ENCODE measurements at places on chromosomes 5 and 9.

- DNase-seq: no peak
Observed at GRCh38 chr9:128271112-128271511, 4.7 kb downstream of the GOLGA2 start.

DNA sequence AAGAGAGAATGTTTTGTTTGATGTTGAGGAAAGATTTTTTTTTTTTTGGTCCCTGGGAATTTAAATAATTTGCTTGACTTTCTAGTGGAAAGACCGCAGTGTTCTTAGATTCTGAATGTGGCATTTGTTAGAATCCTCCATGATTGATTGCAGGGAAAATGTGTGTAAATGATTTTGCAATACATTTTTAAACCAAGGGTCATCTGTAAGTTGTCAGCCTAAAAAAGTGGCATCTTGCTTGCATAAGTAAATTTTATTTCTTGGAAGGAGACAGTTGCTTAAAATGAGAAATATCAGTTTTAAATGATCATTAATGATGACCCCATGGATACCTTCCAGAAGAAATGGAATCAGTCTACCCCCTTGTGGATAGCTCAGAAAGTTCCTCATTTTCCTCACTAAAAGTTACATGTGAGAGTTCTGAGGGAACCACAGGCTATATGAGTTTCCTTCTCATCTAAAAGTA, 105.1 kb upstream of the SLC25A48 start:
- DNase-seq: no peak

DNA sequence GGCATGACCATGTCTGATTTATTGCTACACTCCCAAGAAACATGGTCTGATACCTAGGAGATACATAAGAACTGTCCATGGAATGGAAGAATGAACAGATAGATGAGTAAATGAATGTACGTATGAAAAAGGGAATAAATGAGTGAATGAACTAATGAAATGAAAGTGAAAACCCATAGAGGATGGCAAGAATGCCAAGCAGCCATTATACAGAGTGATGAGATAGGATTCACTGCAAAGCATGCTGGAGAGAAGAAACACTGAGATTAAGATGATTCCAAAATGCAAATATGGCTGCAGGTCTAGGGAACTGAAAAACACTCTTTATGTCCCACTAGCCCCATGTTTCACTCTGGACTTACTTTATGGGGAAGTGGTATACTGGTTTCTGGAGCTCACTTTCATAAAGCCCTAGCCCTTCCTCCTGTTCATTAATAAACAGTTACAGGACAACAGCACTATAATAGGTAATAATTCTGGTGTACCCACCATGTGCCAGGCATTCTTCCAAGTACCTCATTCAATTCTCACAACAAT, 170.3 kb upstream of the RAD23B start:
- no peak for DNase-seq

DNA sequence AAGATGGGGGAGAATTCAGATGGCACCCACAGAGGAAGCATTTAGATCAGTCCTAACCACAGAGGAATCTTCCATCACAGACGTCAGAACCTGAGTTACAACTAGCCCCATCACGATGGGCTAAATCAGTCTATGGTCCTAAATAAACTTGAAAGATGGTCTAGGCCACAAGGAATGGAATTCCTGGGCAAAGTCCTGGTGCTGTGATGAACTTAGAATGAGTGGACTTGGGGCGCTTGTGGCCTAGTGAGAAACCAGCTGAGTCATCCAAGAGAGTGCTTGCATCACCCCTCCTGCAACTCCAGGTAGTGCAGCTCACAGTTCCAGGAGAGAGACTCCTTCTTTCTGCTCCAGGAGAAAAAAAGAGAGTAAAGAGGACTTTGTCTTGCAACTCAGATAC, 722.9 kb upstream of the RGMB start:
- no peak for DNase-seq

- peak; percentile 4 for DNase-seq
Observed at GRCh38 chr5:40984884-40985283, 75.6 kb downstream of the C7 start.

DNA sequence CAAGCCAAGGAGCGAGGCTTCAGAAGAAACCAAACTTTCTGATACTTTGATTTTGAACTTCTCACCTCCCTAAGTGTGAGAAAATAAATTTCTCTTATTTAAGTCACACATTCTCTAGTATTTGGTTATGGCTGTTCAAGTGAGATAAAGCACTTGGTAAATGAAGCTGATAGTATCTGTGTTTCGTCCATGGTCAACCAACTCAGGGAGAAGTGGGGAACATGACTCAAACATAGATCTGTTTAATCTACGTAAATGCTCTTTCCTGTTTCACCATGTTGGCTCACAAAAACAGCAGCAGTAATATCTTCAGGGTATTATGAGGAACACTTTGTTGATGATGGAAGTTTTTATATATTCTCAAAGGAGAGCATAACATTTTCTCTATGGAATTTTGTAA, 2167.2 kb upstream of the C9orf72 start:
- DNase-seq: no peak

DNA sequence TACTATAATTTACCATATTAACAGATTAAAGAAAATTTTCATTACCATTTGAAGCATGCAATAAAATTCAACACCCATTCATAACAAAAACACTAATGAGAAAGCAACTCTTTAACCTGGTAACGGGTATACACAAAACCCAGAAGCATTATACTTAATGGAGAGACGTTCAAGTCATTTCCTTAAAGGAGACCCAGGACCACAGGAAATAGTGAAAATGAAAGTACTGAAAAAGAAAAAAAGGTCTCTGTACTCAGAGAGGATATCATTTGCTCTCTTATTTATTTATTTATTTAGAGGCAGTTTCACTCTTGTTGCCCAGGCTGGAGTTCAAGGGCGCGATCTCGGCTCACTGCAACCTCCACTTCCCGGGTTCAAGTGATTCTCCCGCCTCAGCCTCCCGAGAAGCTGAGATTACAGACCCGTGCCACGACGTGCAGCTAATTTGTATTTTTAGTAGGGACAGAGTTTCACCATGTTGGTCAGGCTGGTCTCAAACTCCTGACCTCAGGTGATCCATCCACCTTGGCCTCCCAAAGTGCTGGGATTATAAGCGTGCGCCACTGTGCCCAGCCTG, 61.6 kb downstream of the SETX start:
- DNase-seq: no peak

All from fibroblast of skin of left quadriceps (primary cell).